ENCODE measurements at places on chromosomes 2 and 18.

- no peak for DNase-seq
Observed at GRCh38 chr18:74082742-74083556, 64.7 kb downstream of the FBXO15 start.

GRCh38 chr2:97871096-97871780 lies 124.5 kb downstream of the TMEM131 start:
- no peak for DNase-seq

- DNase-seq, result no peak
Observed at GRCh38 chr2:70498054-70498453, 55.6 kb downstream of the TGFA start.

GRCh38 chr2:36966370-36967235 lies at the start of gene STRN:
STRN (minus strand) TSS chr2:36966536; CDS start chr2:36966463, 73 bp downstream.
- peak; percentile 64 for DNase-seq

GRCh38 chr2:375956-376307 lies 88.0 kb upstream of the ALKAL2 start:
- DNase-seq, result no peak

DNA sequence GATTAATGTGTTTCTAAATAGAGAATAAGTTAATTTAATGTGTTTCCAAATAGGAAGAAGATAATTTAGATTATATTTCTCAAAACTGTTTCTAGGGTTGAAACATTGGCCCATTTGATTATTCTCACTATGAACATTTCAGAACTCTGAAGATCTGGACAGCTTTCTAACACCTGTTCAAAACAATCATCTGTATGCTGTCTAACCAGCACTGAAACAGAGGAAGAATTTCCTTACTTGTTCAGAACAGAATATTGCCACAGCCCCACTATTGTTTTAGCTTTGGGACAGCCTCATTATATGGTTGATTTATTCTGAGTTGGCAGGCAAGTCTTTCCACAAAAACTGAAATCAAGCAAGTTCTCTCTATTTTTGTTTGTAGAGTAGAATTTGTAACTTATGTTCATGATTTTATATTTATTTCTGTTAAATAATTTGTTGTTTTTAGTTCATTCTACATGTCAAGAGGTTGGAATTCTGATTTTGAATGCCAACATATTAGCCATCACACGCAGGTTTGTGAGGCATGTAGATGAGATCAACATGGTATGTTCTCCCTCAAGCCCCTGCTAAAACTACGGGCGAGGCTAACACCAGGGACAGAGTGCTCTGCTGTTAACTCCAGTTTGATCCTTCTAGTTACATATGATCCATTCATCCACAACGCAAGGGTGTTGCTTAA lies 11.2 kb downstream of the IL18RAP start:
- DNase-seq, result no peak

DNA sequence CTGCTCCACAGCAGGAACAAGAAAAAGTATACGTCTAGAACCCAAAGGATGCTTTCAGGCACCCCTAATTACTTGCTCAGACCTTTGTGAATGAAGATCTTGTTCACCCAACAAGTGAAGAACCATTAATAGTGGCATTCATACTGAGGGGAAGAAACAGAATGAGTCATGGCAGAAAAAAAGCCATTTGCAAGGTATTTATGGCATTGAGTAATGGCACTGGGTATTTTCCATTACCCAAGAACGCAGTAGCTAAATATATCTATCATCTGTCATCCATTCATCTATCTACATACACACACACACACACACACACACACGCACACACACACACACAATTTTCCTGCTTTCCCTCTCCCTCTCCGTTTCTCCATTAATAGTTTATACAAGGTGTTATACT lies 56.4 kb upstream of the XIRP2 start:
- DNase-seq, result no peak

- DNase-seq, result peak; percentile 96
Observed at GRCh38 chr2:165371356-165371755, 98.1 kb upstream of the CSRNP3 start.

GRCh38 chr2:190867212-190867611 lies 13.4 kb upstream of the GLS start:
- no peak for DNase-seq

DNA sequence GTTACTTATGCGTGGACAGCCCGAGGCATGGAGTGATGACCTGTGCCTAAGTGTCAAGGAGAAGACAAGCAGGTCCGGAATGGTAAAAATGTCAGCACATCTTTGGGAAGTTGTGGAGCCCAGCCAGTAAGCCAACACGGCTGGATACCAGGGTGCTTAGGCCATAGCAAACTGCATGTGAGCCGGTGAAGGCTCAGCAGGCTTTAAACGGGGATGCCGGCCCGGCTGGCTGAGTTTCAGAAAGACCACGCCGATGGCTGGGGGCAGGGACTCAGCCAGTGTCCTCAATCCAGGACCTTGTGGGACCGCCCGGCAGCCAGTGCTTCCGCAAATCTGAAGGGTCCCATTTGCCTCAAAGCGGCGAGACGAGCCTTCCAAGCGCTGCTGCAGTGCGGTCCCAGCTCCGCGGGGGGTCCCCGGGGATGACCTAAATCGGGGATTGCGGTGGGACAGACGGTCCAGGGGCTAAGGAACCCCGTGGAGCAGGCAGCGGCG lies 946 bp upstream of the AGAP1 start:
- no peak for DNase-seq

GRCh38 chr2:17301437-17301836 lies 216.8 kb downstream of the RAD51AP2 start:
- no peak for DNase-seq

DNA sequence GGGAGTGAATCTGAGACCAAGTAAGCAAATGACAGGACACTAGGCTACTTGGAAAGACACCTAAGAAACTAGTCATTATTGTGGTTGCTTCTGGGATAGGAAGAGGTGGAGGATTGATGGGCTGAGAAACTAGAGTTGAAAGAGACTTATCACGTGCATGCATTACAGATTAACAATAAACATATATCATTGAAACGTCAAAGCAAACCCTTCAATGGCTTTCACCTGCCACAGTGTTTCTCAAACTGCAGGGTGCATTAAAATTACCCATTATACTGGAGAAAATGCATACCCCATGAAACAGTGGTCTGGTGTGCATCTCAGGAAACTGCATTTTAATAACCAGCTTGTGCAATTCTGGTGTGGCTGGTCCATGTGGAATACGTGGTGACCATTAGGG lies 318.8 kb downstream of the SMAD2 start:
- DNase-seq, result no peak

- no peak for DNase-seq
Observed at GRCh38 chr2:212832211-212833195, 293.9 kb upstream of the ERBB4 start.

DNA sequence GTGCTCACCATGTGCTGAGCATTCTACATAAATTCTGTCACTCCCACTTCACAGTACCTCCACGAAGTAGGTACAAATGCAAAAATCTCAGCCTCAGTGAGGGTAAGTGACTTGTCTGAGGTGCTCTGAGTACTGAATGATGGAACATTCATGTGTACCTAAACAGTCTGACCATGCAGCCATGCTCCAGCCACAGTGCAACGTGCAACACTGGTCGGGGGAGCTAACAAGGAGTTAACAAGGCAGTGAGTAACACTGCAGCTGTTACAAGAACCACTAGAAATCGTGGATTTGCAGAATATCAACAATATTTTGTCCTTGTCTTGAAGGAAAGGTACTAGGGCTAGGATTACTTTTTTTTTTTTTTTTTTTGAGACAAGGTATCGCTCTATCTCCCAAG lies 36.6 kb upstream of the NDUFV2 start:
- DNase-seq, result no peak

DNA sequence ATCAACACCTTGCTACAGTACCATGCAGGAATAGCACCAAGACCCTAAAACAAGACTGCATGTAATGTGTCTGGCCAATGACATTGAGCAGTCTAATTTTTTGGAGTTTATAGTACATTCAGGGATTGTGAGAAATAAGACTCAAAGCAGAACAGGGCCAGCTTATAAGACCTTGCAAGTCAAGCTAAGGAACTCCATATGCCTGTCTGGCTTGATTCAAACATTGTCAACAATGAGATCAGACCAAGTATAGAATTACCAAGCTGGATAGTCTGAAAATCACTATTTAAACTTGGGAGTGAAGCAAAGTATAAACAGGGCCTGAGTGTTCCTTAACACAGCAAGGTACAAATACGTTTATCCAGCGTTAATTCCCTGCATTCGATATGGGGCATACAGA lies 370.9 kb downstream of the CNTNAP5 start:
- no peak for DNase-seq

DNA sequence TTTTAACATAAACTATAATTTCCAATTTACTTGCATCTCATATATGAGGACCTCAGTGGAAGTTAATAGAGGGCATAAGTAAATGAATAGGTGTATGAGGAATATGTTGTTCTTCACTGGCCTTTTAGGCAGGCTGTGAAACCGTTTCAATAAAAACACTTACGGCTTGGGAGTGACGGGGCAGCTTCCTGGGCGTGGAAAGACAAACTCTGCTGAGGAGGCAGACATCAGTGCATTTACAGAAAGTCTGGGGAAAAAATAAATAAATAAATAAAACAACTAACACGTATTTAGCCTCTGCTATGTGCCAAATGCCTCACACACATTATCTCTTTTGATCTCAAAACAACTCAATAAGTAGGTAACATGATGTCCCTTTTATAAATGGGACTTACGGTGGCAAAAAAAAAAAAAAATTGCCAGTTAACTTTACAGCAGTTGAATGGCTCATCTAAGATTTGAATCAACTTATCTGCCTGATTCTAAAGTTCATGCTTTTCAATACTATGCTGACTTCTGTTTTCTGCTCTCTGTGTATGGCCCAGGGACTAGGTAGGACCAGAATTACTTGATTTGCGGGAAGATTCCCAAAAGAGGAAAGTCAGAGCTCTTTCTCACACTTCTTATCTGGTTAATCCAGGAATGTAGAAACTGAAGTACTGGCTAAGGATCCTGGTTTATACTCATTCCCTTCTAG lies 77.5 kb upstream of the LRATD1 start:
- DNase-seq, result no peak

DNA sequence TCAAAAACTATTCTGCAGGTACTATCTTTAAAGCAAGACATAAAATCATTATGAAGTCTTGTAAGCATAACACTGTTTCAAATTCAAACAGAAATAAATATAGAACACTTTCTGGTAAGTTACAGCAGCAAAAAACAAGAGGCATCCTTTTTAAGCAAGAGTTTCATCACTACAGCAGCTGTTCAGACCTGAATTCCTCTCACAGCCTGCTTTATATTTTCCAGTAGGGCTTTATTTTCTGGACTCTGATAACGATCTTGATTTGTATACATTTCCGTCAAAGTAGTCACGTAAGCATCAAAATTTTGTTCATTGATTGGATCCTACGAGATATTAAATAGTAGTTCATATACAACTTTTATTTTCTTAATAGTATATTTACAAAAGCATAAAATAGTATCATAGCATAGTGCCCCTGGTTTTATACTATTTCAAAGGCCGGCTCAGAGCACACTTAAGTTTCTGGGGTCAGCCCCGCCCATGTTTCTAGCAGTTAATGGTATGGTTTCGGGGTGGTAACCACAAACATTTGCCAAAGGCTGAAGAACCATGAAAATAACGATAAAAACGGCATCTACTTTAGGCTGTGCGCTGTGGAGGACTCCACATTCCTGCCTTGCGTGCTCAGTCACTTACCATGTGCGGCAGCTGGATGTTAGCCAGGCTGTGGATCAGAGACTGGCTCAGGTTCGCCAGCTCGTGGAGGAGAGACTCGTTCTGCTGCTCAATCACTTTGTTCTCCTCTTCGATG lies 47.5 kb upstream of the PXDN start:
- DNase-seq, result no peak

DNA sequence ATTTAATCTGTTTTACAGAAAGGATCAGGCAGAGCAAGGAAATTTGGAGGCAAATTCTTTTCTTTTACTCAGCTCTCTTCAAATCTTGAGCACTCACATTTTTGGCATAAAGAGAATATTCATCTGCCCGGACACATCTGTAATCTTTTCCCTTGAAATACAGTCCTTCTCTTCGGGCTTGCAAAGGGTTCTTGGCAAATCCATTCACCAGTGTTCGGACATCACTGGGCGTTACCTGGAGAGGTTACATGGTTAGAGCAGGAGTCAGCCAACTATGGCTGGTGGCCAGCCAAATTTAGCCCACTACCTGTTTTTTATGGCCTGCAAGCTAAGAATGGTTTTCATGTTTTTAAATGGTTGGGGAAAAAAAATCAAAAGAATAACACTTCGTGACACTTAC lies 2.1 kb downstream of the PFN4 start:
- no peak for DNase-seq

DNA sequence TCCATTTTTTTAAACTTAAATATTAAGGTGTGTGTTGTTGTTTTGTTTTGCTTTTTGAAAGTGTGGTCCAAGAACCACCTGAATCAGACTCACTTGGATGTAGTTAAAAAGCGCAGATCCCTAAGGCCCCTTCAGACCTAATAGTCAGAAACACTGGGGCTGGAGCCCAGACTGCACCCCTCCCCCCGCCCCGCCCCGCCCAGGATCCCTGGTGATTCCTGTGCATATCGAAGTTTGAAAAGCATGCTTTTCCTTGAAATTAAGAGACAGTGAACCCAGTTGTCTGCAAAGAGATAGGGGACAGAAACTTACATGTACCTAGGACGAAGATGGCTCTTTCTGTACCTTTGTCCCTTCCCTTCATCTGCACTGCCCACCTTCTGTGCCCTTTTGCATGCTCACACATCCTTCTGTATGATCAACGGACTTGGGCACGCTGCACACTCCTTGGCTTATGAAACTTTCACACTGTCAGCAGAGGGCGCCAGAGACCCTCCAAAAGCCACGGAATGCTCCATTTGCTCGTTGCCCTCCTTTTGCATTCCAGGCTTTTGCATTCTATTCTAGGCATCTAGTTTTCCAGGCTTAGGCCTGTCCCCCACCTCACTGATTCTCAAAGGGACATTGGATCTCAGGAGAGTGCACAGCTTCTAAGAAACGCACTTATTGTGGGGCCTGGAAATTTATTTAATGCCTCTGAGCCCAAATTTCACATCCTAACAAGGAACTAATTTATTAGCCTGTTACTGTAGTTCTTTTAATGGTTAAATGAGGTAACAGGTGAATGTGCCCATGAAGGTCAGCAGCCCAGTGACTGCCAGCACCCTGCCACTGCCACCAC lies 32.8 kb upstream of the SLC14A1 start:
- DNase-seq, result peak; percentile 35

DNA sequence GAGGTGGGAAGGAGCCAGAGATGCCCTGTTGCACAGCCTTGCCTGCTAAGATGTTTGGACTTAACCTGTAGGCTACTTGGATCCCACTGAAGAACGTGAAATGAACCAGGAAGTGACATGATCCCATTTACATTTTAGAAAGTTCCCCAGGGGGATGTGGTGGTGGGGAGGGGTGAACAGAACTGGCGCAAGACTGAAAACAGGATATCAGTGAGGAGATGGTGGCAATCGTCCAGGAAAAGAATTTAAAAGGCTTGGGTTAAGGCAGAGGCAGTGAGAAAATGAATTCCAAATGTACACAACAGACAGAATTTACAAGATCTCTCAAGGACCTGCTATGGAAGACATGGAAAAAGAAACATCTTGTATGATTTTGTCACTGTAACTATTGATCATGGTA lies 42.3 kb downstream of the SULT1C2 start:
- DNase-seq, result no peak

- DNase-seq, result no peak
Observed at GRCh38 chr2:156436497-156437085, 412 bp downstream of the GPD2 start.
